ENCODE measurements at places on chromosomes 16 and 17.

GRCh38 chr17:80763293-80763867 is 218.7 kb downstream of the RPTOR start:
- no peak for DNase-seq

DNA sequence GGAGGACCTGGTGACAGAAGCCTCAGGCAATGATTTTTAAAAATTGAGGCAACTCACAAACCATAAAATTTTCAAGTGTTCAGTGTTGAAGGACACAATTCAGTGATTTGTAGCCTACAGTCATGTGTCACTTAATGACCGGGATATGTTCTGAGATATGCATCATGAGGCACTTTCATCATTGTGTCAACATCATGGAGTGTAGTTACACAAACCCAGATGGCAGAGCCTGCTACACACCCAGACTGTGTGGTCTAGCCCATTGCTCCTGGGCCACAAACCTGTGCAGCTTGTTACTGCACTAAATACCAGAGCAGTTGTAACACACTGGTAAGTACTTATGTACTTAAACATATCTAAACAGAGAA is 1.6 kb downstream of the PRSS41 start:
- no peak for DNase-seq

- no peak for DNase-seq
Observed at GRCh38 chr16:85839681-85840240, 40.3 kb downstream of the COX4I1 start.

DNA sequence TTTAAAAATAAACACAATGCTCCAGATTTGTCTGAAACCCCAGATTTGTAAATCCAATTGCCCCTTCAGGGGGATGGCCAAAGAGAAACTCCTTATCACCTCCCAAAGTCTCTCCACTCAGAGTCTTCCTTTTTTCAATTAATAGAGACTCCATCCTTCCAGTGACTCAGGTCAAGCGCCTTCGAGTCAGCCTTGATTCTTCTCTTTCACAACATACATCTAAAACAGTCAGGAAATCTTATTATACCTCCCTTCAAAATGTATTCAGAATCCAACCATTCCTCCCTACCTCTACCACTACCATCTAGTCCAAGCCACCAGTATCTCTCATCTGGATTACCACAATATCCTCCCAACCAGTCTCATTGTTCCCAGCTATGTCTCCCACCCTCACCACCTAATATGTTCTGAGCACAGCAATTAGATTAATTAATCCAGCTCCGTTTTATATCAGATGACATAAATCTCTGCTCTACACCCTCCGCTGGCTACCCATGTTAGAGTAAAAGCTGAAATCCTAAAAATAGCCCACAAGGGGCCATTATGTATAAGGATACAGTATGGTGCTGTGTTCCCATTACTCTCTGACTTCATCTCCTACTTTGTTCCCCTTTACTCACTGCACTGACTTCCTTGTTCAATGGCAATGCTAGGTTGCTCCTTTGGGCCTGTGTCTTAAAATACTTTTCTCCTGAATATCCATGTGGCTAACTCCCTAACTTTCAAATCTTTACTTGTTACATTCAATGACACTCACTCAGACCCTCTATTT is 11.8 kb downstream of the SIAH1 start:
- no peak for DNase-seq

Data from stimulated activated CD8-positive, alpha-beta memory T cell treated with anti-CD3 and anti-CD28 coated beads, Interleukin-15, amount 100 ng/mL, for 1 hour (primary cell).